Activated T-cell treated with anti-CD3 and anti-CD28 coated beads, Interleukin-2, amount 50 U/mL, for 72 hours (primary cell): ENCODE measurements at places on chromosomes 5 and 9. TPM values are rescaled to one million over a fixed set of nuclear protein-coding genes. Genes with fewer than 3 reads are reported as not detected.

GRCh38 chr5:154727361-154727760 lies 27.8 kb upstream of the LARP1 start:
- DNase-seq = no peak
- H3K27ac ChIP-seq = no peak overlapping the region
- H3K4me3 ChIP-seq = no peak overlapping the region
- H3K36me3 ChIP-seq = no peaks in the 10 kb centered on the region
- no peaks in the 10 kb centered on the region for H3K4me1 ChIP-seq
- H3K27me3 ChIP-seq = no peaks in the 10 kb centered on the region

- no peaks in the 10 kb centered on the region for H3K36me3 ChIP-seq
- no peak overlapping the region for H3K4me3 ChIP-seq
- no peak for DNase-seq
- H3K27me3 ChIP-seq = peaks cover 5% of the 10 kb centered on the region
These were observed 63.9 kb downstream of the FAM114A2 start for GRCh38 chr5:153974813-153975163.

DNA sequence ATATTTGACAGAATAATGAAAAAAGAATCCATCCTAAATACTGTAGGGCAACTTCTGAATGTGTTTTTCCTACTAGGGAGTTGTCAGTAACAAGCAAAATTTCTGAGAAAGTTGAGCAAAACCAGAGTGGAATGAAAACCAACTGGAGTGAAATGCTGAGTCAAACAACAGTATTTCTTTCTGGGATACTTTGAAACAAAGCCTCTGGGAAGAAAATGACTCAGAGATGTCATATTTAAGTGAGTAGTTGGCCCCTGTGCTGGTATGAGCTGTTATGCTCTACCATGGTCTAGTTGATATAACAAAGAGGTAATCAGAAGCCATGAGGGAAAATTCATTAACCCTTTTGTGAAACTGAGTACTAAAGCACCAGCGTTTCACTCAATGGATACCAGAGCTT lies 372.1 kb upstream of the C9orf72 start:
- H3K27me3 ChIP-seq = no peaks in the 10 kb centered on the region
- no peaks in the 10 kb centered on the region for H3K36me3 ChIP-seq
- H3K27ac ChIP-seq = no peak overlapping the region
- H3K4me3 ChIP-seq = no peak overlapping the region
- H3K4me1 ChIP-seq = no peaks in the 10 kb centered on the region

- H3K36me3 ChIP-seq = no peaks in the 10 kb centered on the region
- no peaks in the 10 kb centered on the region for H3K4me1 ChIP-seq
- H3K27me3 ChIP-seq = no peaks in the 10 kb centered on the region
- DNase-seq = no peak
- H3K4me3 ChIP-seq = no peak overlapping the region
These were observed 98.1 kb upstream of the TAF11L2 start for GRCh38 chr5:17399931-17400330.

GRCh38 chr9:102506406-102506805 lies 488.7 kb upstream of the CYLC2 start:
- H3K36me3 ChIP-seq = no peaks in the 10 kb centered on the region
- H3K4me3 ChIP-seq = no peak overlapping the region
- DNase-seq = no peak
- no peaks in the 10 kb centered on the region for H3K27me3 ChIP-seq
- no peaks in the 10 kb centered on the region for H3K4me1 ChIP-seq
- no peak overlapping the region for H3K27ac ChIP-seq

- H3K27ac ChIP-seq = peak overlapping the region; percentile 99
- peaks cover 91% of the 10 kb centered on the region for H3K4me1 ChIP-seq
- no peak for DNase-seq
- H3K4me3 ChIP-seq = peak overlapping the region; percentile 84
- H3K36me3 ChIP-seq = peaks cover 8% of the 10 kb centered on the region
These were observed 5.5 kb downstream of the B4GALT1 start for GRCh38 chr9:33161589-33162132.

- no peak overlapping the region for H3K4me3 ChIP-seq
- H3K36me3 ChIP-seq = peaks cover 5% of the 10 kb centered on the region
- H3K4me1 ChIP-seq = no peaks in the 10 kb centered on the region
- DNase-seq = no peak
- H3K27me3 ChIP-seq = no peaks in the 10 kb centered on the region
These were observed 15.9 kb upstream of the LTC4S start for GRCh38 chr5:179777909-179778308.

- H3K27me3 ChIP-seq = no peaks in the 10 kb centered on the region
- no peak overlapping the region for H3K27ac ChIP-seq
- no peak overlapping the region for H3K4me3 ChIP-seq
- DNase-seq = no peak
These were observed 22.4 kb downstream of the ELOVL7 start for GRCh38 chr5:60821488-60822284.

GRCh38 chr9:14957109-14957508 lies 46.9 kb upstream of the FREM1 start:
- no peaks in the 10 kb centered on the region for H3K36me3 ChIP-seq
- peaks cover 45% of the 10 kb centered on the region for H3K4me1 ChIP-seq
- no peak overlapping the region for H3K4me3 ChIP-seq
- no peak overlapping the region for H3K27ac ChIP-seq
- DNase-seq = no peak

DNA sequence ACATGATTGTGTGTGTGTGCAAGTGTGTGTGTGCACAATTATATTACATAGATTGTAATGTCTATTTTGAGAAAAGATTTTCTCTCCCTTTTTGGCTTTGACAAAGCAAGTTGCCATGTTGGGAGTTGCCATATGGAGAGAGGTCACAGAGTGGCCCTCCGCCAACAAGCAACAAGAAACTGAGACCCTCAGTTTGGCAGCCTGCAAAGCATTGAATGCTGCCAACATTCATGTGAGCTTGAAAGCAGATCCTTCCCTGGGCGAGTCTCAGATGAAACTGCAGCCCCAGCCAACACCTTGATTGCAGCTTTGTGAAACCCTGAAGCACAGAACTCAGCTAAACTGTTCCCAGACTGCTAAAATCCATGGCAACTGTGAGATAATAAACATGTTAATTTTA lies 498.0 kb downstream of the NR2F1-AS1 start:
- no peaks in the 10 kb centered on the region for H3K27me3 ChIP-seq
- no peak for DNase-seq
- H3K4me3 ChIP-seq = no peak overlapping the region
- H3K27ac ChIP-seq = no peak overlapping the region
- no peaks in the 10 kb centered on the region for H3K36me3 ChIP-seq
- H3K4me1 ChIP-seq = no peaks in the 10 kb centered on the region

DNA sequence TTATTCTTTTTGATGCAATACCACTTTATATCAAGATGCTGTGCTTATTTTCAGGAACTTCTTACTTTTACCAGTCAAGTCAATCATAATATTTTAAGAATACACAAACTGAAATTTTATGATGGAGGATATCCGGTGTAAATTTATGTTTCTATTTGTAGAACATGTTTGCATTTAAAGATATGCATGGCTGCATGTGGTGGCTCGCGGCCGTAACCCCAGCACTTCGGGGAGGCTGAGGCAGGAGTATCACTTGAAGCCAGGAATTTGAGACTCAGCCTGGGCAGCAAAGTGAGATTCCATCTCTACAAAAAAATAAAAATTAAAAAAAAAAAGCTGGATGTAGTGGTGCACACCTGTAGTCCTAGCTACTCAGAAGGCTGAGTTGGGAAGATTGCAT lies 73.5 kb upstream of the ALDH1A1 start:
- no peak overlapping the region for H3K4me3 ChIP-seq
- no peak for DNase-seq
- peaks cover 5% of the 10 kb centered on the region for H3K27me3 ChIP-seq

DNA sequence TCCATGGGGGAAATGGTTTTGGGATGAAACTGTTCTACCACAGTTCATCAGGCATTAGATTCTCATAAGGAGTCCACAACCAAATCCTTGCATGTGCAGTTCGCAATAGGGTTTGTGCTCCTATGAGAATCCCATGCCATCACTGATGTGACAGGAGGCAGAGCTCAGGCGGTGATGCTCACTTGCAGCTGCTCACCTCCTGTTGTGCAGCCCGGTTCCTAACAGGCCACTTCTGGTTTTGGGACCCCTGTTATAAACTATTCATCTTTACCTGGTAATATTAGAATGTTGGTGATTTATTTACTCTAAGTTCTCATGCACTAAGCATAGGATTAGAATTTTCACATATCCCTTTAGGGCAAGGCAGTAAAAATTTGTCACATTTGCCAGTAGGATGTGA lies 122.3 kb downstream of the CDC42SE2 start:
- DNase-seq = no peak
- peaks cover 13% of the 10 kb centered on the region for H3K36me3 ChIP-seq
- no peaks in the 10 kb centered on the region for H3K27me3 ChIP-seq
- peak overlapping the region; percentile 96 for H3K27ac ChIP-seq
- no peak overlapping the region for H3K4me3 ChIP-seq

DNA sequence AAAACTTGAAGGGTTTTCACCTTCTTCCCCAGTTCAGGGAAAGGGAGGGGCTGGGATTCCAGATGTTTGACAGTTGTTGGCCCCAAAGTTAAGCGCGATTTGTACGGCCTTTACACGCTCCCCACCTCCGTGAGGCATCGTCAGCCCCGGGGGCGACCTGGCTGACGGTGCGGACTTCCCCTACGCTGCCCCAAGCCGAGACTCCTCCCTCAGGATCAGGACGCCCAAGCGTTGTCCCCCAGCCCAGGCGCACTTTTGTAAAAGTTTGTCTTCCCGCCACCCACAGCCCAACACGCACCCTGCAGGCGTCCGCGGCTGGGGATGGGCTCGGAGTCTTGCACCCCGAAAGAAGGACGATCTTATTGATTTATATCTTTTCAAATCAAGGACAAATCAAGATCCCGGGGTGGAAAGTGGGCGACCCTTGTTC lies 713 bp downstream of the MOB3B start:
- H3K36me3 ChIP-seq = no peaks in the 10 kb centered on the region
- H3K27me3 ChIP-seq = peaks cover 22% of the 10 kb centered on the region
- H3K4me1 ChIP-seq = peaks cover 17% of the 10 kb centered on the region
- no peak overlapping the region for H3K27ac ChIP-seq
- H3K4me3 ChIP-seq = peak overlapping the region; percentile 87

- peak overlapping the region; percentile 59 for H3K27ac ChIP-seq
- H3K4me1 ChIP-seq = peaks cover 87% of the 10 kb centered on the region
- peaks cover 66% of the 10 kb centered on the region for H3K36me3 ChIP-seq
- H3K4me3 ChIP-seq = no peak overlapping the region
- H3K27me3 ChIP-seq = no peaks in the 10 kb centered on the region
These were observed 9.9 kb downstream of the HNRNPH1 start for GRCh38 chr5:179613460-179614071.

- no peak overlapping the region for H3K27ac ChIP-seq
- H3K4me1 ChIP-seq = no peaks in the 10 kb centered on the region
- no peaks in the 10 kb centered on the region for H3K36me3 ChIP-seq
- DNase-seq = no peak
- no peak overlapping the region for H3K4me3 ChIP-seq
- H3K27me3 ChIP-seq = no peaks in the 10 kb centered on the region
These were observed 586.4 kb downstream of the LRRC70 start for GRCh38 chr5:63164838-63165535.

DNA sequence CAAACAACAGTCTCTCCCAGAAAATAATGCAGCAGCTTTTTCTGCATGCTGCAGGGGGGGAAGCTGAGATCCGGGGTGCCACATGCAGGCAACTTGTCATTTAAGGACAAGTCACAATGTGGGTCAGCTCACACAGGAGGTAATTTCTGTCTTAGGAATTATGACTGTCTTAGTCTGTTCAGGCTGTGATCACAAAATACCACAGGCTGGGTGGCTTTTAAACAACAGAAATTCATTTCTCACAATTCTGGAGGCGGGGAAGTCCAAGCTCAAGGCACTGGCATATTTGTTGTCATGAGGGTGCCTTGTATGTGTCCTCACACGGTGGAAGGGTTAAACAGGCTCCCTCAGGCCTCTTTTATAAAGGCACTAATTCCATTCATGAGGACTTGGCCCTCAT lies 127.7 kb downstream of the DIRAS2 start:
- peaks cover 5% of the 10 kb centered on the region for H3K4me1 ChIP-seq
- no peak for DNase-seq
- H3K36me3 ChIP-seq = no peaks in the 10 kb centered on the region
- no peak overlapping the region for H3K27ac ChIP-seq

- peak; percentile 62 for DNase-seq
- peak overlapping the region; percentile 51 for H3K27ac ChIP-seq
- peaks cover 38% of the 10 kb centered on the region for H3K27me3 ChIP-seq
- peaks cover 2% of the 10 kb centered on the region for H3K36me3 ChIP-seq
These were observed 1.1 kb upstream of the BASP1 start for GRCh38 chr5:17216176-17216973.

DNA sequence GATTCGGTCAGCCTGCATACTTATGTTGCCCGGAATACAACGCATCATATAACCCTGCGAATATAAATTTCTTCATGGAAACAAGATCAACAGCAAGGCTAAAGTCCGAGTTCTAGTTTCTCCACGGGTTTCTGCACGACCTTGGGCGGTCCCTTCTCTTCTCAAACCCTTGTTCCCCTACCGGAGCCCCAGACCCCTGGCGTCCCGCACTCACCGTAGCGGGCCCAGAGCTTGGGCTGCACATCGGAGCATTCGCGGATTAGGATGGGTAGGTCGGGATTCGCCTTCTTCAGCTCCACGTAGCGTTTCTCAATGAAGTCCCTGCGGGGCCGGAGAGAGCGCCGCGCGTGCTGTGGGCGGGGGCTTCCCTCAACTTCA lies 399 bp downstream of the NDUFA2 start:
- no peaks in the 10 kb centered on the region for H3K27me3 ChIP-seq
- H3K27ac ChIP-seq = peak overlapping the region; percentile 99
- no peak for DNase-seq
- H3K36me3 ChIP-seq = peaks cover 32% of the 10 kb centered on the region

DNA sequence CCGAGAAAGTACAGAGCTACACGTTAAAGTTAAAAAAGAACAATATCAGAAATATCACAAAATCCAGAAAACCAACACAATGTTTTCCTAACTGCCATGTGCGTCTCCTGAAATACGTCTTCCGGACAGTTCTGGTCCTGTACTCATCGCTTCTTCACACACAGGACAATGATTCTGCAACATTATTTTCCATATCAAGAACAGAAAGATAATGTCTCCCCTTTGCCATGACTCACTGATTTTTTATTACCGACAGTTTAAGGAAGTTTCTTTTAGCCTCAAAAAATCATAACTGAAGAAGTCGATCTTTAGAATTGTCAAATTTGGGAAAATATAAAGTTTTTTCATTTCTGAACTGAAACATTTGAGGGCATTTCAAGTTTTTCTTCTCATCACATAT lies 2.5 kb downstream of the TBC1D9B start:
- no peak for DNase-seq
- H3K4me1 ChIP-seq = peaks cover 8% of the 10 kb centered on the region
- H3K27ac ChIP-seq = no peak overlapping the region

SLC31A2 gene
- 4.2 TPM for total RNA-seq

SOWAHA gene
- total RNA-seq = not detected

GTF2H2C gene
- total RNA-seq = 54.3 TPM

ADAMTS16 gene
- total RNA-seq = not detected

NIPAL4 gene
- total RNA-seq = 5.9 TPM

TLE1 gene
- total RNA-seq = 0.34 TPM

DDX4 gene
- 1.0 TPM for total RNA-seq

GMCL2 gene
- total RNA-seq = not detected
